ENCODE measurements at places on chromosomes 13 and 19.

GRCh38 chr13:27956576-27957300, 12.4 kb downstream of the CDX2 start:
- DNase-seq: no peak

DNA sequence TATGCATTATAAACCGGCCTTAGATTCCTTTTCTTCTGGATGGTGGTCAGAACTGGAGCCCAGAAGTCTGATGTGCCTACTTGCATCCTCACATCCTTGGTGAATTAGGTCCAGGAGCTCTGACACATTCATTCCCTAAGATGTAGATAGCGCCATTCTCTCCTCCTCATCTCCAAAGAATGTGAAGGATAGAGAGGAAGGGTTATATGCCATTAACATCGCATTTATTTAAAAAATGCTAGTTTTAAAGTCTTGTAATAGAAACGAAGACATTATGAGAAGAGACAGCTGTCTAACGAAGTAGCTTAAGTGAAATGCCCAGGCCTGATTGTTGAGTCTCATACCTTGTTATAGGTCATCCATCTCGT, 9.7 kb downstream of the MBNL2 start:
- no peak for DNase-seq

GRCh38 chr19:42086770-42087550, 11.0 kb downstream of the ZNF574 start:
- DNase-seq: no peak

GRCh38 chr13:101763191-101763590, 310.7 kb downstream of the ITGBL1 start:
- DNase-seq: no peak

DNA sequence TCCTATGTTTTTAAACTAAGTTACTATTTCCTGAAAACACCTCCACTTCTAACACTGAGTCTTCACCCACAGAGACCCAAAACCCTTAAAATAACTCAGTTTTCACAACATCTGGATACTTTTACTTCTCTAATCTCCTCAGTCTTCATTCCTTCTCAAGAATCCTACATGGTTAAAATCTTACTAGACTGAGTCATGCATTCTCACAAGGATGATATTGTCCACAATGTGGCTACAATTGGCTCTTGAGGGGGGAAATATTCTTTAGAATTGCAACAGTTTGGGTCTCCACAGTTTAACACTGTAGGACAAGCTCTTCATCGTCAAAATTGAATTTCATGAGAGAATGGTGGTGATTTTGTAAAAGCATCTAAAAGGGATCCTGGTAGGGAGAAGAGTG, 397.1 kb downstream of the SLITRK5 start:
- DNase-seq: no peak

DNA sequence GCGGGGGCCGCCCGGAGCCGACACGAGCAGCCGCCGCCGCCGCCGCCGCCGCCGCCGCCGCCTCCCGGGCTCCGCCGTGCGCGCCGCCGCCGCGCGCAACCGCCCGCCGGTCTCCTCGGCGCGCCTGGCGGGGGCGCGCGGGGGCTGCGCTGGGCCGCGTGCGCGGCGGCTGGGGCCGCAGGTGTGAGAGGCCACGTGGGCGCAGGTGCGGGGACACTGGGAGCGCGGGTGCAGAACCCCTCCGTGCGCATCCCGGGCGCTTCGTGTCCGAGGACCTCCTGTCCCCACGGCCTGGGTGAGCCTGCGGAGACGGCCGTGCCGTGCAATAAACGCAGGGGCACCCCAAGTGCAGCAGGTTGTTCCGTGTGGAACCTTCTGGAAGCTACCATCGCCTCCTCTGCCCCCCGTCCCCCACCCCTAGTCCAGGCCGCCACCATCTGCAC, at the start of gene LINGO3:
Gene LINGO3 (minus strand): TSS at position 41 of the 443 bp plus-strand sequence. CDS start 16,378 bp downstream, outside the sequence.
- DNase-seq: no peak

- peak; percentile 78 for DNase-seq
These were observed 5.0 kb downstream of the TLE5 start for GRCh38 chr19:3057275-3057714.

Measured in Ammon's horn (tissue), 1 donor.